Hematopoietic multipotent progenitor cell (in vitro differentiated cells): ENCODE measurements at places on chromosomes 2 and 18.
A peak's percentile ranks its signal among the peaks of the same experiment; 100 is the strongest.

- no peak for DNase-seq
These were observed 36.0 kb upstream of the TTC27 start for GRCh38 chr2:32591669-32592463.

GRCh38 chr2:219511547-219512325 lies 2.5 kb upstream of the ASIC4 start:
- DNase-seq: no peak

GRCh38 chr2:101160454-101160853 lies 9.3 kb upstream of the TBC1D8 start:
- no peak for DNase-seq

DNA sequence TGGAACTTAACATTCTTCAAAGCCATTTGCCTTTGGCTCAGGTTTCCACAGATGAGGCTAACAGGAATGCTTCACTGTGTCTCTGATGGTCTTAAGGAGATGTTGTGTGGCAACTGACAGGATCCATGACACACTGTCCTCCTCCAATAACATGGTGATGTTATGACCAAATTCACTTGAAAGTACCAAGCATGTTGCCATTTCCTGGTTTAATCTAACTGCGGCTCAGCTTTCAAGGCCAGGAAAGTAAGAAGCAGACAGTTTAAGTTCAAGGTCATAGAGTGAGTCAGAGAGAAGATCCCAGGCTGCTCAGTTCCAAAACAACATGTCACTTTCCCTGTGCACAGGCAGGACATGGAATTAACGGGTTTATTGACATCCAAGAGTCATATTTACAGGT lies 513.6 kb downstream of the STK39 start:
- DNase-seq: no peak

GRCh38 chr2:18063826-18064470 lies 185.5 kb downstream of the KCNS3 start:
- no peak for DNase-seq

GRCh38 chr18:24176727-24177416 lies 38.0 kb downstream of the CABYR start:
- DNase-seq: peak; percentile 43

DNA sequence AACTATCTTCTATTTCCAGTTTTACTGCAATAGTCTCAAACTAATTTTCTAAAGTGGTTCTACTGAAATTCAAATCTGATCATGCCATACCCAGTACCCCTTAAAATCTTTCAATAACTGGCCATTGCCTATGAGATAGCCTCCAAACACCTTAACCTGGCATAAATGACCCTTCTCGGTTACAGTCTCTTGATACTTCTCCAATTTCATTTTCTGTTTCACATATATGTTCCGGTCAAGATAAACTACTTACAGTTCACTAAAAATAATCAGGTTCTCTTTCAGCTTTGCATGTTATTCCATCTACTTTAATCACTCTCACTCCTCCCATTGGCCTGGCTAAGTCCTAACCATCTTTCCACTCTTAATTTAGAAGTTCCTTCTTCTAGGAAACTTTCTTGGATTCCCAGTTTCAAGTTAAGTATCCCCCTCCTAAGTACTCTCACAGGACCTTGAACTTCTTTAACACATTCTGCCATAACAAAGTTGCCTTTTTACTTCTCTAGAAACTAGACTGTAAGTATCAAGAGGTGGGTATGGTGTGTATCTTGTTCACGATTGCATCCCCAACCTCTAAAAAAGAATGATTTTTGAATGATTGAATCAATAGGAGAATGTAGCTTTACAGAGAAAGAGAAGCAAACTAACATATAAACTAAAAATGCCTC lies 110.2 kb upstream of the RBBP8 start:
- no peak for DNase-seq

- DNase-seq: no peak
These were observed 143.4 kb downstream of the NR4A2 start for GRCh38 chr2:156189143-156189542.

DNA sequence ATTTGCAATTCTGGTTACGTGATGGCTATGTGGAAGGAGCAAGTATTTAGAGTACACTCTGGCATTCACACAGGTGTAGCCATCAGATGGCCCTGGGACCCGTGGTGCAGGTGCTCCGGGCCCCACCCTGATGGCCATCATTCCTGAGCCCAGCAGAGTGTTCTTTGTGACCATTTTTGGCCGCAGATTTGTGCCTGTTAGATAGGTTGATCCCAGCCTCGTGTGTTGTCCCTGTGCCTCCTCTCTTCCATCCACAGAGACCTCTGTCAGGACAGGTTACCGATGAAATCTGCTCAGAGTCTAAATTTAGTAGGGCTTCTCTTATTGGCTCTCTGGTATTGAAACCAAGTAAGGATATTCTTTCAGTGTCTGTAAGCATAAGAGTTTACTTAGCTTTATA lies 33.9 kb downstream of the MAPRE2 start:
- no peak for DNase-seq
